ENCODE measurements at places on chromosomes 2 and 18. TPM values are rescaled to one million over a fixed set of nuclear protein-coding genes. Genes with fewer than 3 reads are reported as not detected.

- DNase-seq = peak; percentile 59
Observed at GRCh38 chr2:136116151-136116812, 1.7 kb downstream of the CXCR4 start.

GRCh38 chr2:197179744-197180498 is 130.7 kb downstream of the ANKRD44 start:
- DNase-seq = no peak

GRCh38 chr2:100200985-100201384 is 58.6 kb upstream of the AFF3 start:
- DNase-seq = no peak

- DNase-seq = no peak
Observed at GRCh38 chr18:55064760-55065159, 105.5 kb upstream of the CCDC68 start.

DNA sequence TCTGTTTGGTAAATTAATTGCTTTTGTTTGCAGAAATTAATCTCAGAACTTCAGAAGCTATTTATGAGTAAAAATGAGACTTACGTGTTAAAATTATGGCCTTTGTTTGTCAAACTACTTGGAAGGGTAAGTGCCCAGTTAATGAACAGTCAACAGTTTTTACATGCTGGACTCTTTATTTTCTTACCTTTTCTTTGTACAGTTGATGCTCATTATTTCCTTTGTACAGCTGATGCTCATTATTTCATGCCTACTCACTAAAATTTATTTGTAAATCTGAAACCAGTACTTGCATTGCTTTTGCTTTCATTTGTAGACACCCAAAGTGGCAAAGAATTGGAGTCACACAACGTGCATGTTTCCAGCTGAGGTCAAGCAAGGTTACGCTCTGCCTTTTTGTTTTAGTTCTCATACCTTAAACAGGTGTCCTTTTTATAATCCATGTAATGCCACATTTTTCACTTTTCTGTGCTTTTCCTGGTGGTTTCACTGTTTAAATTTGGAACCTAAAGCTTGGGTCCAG is 13.3 kb downstream of the RIF1 start:
- DNase-seq = no peak

DNA sequence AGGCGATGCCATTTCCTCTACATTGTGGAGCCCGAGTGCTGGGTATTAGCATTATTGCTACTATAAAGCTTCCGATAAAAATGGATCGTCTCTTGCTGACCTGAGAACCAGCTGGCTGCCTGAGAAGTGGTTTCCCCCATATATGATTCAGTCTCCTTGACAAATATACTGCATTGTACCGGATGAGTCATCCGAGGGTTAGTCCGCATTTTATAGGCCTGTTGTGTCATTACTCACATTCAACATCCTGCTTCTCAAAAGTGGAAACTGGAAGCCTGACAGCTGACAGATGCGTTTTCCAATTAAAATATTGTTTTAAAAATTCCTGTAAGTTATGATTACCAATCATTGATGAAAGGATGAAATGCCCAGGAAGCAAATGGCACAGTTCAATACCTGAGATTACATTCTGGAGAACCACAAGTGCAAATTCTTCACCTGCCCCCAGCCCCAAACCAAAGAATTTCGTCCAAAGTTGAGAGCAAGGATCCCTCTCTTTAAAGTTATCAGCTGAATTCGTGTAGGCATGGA is 65.7 kb downstream of the SPRED2 start:
- DNase-seq = no peak

- DNase-seq = no peak
Observed at GRCh38 chr2:206718296-206718695, at the start of gene DYTN. Gene DYTN (minus strand): TSS chr2:206718396. CDS start chr2:206718279, 117 bp downstream.

- DNase-seq = no peak
Observed at GRCh38 chr2:159855143-159855542, 57.1 kb upstream of the CD302 start.

Gene RFTN2
- not detected for total RNA-seq

Gene IL18R1
- 57.8 TPM for total RNA-seq

Gene MBOAT2
- total RNA-seq = 4.5 TPM

Gene IRS1
- total RNA-seq = 3.8 TPM

Gene IFT172
- total RNA-seq = 13.5 TPM
